WTC11 (cell line): ENCODE measurements at places on chromosomes 1 and 21. TPM values are rescaled to one million over a fixed set of nuclear protein-coding genes. Genes with fewer than 3 reads are reported as not detected.

DNA sequence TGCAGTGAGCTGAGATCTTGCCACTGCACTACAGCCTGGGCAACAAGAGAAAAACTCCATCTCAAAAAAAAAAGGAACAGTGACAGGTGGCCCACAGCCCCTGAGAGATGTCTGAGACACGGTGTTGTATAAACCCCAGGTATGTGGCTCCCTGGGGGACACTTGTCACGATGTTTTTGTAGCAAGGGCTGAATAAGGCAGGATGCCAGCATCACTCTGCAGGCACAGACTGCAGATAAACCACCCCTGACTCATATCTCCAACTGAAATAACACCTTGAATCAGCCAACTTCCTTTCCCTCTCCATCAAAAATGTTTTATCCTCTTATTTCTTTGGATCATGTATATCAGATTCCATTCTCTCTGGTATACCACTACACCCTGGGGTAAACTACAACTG lies 52.5 kb downstream of the NMNAT2 start:
- H3K27ac ChIP-seq = no peak overlapping the region
- no peaks in the 10 kb centered on the region for H3K36me3 ChIP-seq
- no peak for DNase-seq
- H3K4me1 ChIP-seq = peaks cover 15% of the 10 kb centered on the region

Gene LCE1A
- total RNA-seq = not detected in 3 replicates

DNA sequence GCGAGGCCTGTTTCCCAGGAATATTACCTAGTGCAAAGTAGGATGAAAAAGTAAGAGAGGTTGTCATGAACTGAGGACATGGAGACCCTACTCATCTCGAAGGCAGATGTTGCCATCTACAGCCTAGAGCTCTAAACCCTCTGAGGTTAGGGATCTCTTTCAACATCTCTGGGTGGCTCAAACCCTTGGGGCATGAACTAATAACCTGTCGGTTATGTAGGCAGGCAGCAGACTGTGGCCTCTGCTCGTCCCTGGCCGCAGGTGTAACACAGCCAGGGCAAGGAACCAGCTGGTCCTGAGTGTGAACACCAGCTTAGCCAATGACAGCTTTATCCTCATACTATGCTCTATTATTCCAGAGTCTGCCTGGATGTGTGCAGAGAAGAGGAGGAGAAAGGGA lies 13.2 kb downstream of the CAPZB start:
- H3K4me1 ChIP-seq = peaks cover 68% of the 10 kb centered on the region
- peaks cover 4% of the 10 kb centered on the region; the same call in 1 of the 2 replicates for H3K36me3 ChIP-seq
- no peak overlapping the region for H3K4me3 ChIP-seq
- H3K27me3 ChIP-seq = no peaks in the 10 kb centered on the region

- H3K4me3 ChIP-seq = no peak overlapping the region
- H3K36me3 ChIP-seq = peaks cover 12% of the 10 kb centered on the region
- no peaks in the 10 kb centered on the region; the same call in 1 of the 2 replicates for H3K27me3 ChIP-seq
- no peaks in the 10 kb centered on the region for H3K4me1 ChIP-seq
- no peak for DNase-seq
Observed at GRCh38 chr21:36167541-36167940, 10.9 kb downstream of the DOP1B start.

Gene OLFM3
- 0.25 to 0.37 TPM (median 0.32 TPM) in 3 replicates for total RNA-seq

Gene SYT2
- total RNA-seq = 9.5 to 12.1 TPM (median 9.6 TPM) in 3 replicates

DNA sequence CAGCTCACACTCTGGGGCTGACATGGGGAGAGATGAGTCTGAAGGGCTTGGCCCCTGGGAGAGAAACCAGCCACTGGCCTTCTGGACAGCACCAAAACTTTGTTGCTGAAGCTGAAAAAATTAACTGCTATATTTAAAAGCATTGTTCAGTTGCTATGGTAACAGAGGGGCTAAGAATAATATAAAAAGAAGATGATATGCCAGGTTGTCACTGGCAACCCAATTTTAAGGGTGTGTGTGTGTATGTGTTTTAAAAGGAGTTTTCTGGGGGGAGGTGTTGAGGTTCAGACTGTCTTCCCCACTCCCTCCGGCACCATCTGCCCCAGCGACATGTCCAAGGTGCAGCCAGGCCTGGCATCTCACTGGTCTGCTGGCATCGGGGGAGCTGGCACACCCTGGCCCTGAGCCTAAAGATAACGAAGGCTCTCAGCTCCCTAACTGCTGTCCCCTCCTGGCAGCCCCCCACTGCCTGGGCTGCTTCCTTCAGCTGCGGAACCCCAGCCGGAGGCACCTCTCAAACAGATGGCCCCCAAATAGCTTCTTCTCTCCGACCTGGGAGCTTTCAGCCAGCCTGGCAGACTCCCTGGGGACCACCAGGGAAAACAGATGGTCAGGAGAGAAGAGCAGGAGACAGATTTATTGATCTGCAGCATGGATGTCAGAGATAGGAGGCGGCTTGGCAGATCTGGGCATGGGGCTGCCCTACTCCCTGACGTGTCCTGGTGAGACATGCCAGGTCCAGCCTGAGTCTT lies 203.9 kb downstream of the HIVEP3 start:
- no peaks in the 10 kb centered on the region for H3K27me3 ChIP-seq
- no peak for DNase-seq
- no peaks in the 10 kb centered on the region for H3K36me3 ChIP-seq
- no peak overlapping the region for H3K27ac ChIP-seq

DNA sequence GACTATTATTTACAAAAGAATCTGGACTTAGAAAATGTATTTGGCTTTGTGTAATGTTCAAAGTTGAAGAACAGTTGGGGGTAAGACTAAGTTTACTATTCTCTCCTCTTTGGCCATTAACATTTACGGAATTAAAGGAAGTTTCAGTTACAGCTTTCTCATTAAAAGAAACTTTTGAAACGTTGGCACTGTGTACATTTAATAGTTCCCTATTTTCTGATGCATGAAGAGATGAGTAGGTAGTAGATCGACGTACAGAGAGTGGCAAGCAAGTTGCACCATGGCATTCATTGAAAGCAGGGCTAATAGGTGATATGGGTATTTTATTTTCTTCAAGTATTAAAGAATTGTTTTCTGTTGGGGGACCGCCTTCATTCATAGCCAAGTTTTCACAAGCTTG lies 3.2 kb downstream of the ASPM start:
- H3K27ac ChIP-seq = no peak overlapping the region
- DNase-seq = no peak
- H3K4me1 ChIP-seq = peaks cover 17% of the 10 kb centered on the region
- no peak overlapping the region for H3K4me3 ChIP-seq
- peaks cover 34% of the 10 kb centered on the region for H3K36me3 ChIP-seq
